Spinal cord (tissue), 10 donors: ENCODE measurements at places on chromosomes 6 and 20. TPM values are rescaled to one million over a fixed set of nuclear protein-coding genes. Genes with fewer than 3 reads are reported as not detected.

HDGFL1 gene
- not detected for polyA plus RNA-seq

ACTL10 gene
- polyA plus RNA-seq = 0.82 TPM

MCHR2 gene
- polyA plus RNA-seq = 0.19 TPM

TAGAP gene
- polyA plus RNA-seq = 3.1 TPM

MLN gene
- polyA plus RNA-seq = 0.48 TPM

OR2J3 gene
- not detected for polyA plus RNA-seq

RNF114 gene
- polyA plus RNA-seq = 63.8 TPM

ASIP gene
- not detected for polyA plus RNA-seq

GPR63 gene
- 3.7 TPM for polyA plus RNA-seq

MOXD1 gene
- 32.9 TPM for polyA plus RNA-seq

ZNF165 gene
- 1.6 TPM for polyA plus RNA-seq
